ENCODE measurements at places on chromosomes 3 and 15. TPM values are rescaled to one million over a fixed set of nuclear protein-coding genes. Genes with fewer than 3 reads are reported as not detected.

DNA sequence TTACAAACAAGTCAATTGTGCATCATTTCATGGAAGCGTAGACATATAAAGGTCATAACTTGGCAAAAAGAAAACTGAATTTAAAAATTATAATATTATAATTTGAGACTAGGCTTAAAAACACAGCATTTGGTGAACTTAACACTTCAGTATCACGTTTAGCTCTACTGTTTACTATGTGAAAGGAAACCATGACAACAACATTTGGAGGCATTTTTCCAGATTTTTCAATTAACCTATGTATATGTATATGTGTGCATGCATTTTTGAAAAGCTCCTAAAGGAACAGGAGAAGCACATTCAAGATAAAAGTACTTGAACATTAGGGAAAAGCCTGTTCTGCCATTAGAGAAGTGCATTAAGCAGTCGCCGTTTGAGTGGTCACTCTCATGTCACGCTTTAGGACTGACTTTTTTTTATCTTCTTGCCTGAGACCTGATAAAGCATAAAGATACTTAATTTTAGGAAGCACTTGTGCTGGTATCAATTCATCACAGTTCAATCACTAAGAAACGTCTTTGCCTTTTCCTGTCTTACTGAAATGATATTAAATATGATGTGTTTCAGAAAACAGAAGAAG, 156.0 kb downstream of the NAALADL2 start:
- no peak for DNase-seq

CPNE9 gene
- 0.43 TPM for total RNA-seq

GRCh38 chr3:10976770-10977169, 15.8 kb upstream of the SLC6A1 start:
- no peak for DNase-seq

DNA sequence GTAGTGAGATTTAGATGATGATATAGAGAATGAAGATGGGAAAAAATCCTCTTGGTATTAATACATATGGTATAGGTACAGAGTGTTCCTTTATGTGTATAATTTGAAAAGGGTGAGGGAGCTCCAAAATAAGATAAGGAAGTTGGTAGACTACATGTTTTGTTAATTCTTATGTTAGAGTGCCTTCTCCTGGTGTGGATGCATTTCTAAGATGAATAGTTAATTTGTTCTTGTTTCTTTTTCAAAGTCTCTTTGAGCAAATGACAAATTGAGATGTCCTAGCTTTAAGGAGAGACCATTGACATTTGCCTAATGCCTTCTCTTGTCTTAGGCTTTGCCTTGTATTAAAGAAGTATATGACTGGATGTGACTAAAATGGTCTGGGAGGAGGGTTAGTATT, 34.1 kb downstream of the AKAP13 start:
- peak; percentile 65 for DNase-seq

GRCh38 chr15:71228403-71228802, 113.1 kb downstream of the THSD4 start:
- no peak for DNase-seq

C3orf22 gene
- total RNA-seq, result not detected

All from natural killer cell (primary cell).